Activated CD4-positive, CD25-positive, alpha-beta regulatory T cell (primary cell): ENCODE measurements at places on chromosomes 6 and 20.

GRCh38 chr6:136306466-136306865, 16.8 kb upstream of the BCLAF1 start:
- DNase-seq: no peak

GRCh38 chr6:149884215-149884614, 13.7 kb downstream of the RAET1E start:
- DNase-seq: no peak

GRCh38 chr6:25424303-25424702, 145.1 kb downstream of the CARMIL1 start:
- DNase-seq: no peak

- DNase-seq: no peak
Observed at GRCh38 chr20:40689100-40689942, at the start of gene MAFB. Gene MAFB (minus strand): TSS chr20:40689236. CDS start chr20:40688850, 386 bp downstream.

- DNase-seq: no peak
Observed at GRCh38 chr6:138815797-138816528, 20.1 kb downstream of the ECT2L start.

- DNase-seq: no peak
Observed at GRCh38 chr20:20022498-20022897, 5.3 kb downstream of the NAA20 start.

DNA sequence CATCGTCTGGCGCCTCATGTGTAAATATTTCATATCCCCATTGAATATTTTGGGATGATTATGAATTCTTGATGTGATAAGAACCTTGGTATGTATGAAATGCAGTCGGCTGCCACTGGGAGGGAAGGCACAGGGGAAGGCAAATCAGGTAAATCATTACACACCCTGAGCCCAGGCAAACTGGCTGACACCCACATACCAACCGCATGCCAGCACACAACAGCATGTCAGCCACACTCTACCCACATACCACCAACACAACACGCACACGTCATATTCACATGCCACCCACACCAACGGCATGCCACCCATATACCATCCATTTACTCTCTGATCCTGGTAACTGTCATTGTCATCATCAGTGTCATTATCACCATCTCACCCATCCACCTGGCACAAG, 28.3 kb upstream of the MDGA1 start:
- DNase-seq: no peak

GRCh38 chr20:3563133-3563532, 92.3 kb downstream of the ATRN start:
- DNase-seq: no peak

DNA sequence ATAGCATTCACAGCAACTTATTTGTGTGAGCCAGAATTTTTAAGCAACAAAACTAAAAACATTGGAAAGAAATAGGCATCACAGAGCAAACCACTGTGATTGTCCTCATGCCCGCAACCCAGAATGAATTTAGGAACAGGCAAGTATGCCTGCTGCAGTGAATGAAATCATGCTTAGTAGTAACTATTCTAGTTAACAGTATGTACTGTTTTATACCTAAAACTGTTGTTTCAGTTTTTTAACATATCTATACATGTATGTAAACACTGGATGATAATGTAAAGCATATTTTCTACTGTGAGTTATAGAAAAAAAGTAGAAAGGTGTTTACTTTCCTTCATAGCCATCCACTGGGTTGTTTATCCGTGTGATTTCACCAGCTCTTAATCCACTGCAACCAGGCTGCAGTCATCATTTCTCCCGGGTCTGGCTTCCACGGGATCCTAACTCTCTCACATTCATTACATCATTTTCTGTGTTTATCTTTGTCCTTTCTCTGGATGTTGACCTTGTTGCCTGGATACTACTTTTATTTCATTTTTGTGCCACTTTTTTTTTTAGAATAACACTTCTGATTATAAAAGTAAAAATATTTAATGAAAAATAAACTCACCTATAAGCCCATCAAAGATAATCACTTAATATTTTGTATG, 3.6 kb upstream of the ARFGEF3 start:
- DNase-seq: no peak

DNA sequence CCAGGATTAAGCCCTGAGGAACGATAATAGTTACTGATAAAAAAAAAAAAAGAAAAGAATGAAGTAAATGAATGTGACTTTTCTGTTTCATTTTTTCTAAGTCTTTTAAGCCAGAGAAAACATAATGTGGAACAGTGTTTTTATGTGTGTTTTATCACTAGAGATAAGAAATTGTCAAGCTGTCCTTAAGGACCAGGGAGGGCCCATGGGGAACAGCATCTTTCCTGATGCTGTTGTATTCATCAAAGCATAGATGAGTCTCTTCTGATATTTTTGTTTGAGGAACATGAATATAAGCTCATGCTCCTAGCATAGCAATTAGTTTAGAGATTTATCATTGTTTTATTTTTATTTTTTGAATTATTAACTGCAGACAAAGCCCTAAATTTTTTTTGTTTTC, 150.2 kb downstream of the LAMA2 start:
- no peak for DNase-seq

DNA sequence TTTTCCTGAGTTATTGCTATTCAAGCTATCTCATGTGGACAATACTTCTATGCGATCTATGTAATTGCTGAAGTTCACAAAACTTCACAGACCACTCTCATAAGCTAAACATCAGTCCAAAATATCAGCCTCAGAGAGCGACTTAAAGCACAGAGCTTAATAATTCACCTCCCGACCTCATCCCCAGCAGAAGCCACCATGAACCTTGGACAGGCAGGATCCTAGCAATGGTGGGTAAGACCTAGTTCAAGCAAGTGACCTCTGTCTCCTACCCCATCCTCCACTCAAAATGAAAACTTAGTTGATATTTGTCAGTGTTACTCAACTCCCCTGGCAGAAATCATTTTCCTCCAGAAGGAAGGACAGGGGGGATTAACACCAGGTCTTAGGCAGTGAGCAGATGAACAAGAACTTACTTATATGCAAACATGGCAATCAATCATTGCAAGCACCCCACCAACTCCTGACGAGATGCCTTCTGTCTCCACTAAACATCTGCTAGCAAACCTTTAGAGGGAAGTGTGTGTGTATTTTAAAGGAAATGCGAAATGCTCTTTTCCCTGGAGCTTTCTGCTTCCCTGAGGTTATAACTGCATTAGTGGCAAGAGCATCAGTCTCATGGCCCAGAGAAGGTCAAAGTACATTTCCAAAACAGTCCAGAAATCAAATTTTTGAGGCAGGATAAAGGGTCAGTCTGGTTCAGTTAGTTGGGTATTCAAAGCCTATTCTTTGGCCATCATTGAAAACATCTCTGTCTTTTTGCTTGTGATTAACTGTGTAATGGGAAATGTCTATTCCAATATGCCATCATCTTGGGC, 90.0 kb downstream of the SLC22A23 start:
- no peak for DNase-seq

DNA sequence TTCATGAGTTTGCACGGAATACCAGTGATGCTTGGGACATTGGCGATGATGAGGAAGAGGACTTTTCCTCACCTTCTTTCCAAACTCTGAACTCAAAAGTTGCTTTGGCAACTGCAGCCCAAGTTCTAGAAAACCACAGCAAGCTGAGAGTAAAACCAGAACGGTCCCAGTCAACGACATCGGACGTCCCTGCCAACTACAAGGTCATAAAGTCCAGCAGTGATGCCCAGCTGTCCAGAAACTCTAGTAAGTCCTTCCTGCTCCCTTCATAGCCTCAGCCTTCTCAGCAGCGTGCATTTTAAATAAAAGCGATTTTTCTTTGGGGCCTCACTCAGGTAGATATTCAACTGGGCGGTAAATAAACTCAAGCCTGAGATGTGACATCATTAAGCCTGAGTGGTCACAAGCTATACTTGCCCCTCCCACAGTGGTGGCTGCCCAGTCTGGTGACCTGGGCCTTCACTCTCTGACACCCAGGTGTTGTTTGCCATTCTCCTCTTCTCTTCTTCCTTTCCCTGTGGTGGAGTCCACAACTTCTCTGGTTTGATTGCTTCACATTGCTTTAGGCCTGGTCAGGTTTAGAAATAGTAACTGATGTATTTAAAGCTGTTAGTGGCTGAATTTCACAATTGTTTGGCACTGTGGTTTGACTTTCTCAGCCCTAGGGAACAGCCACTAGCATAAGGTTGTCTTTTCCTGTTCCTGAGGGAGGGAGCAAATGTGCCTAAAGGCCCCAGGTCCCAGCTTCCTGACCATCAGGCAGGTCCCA, 21.6 kb upstream of the TMEM217 start:
- no peak for DNase-seq

GRCh38 chr6:74577619-74578018, 628.2 kb downstream of the COL12A1 start:
- DNase-seq: no peak

GRCh38 chr6:152301765-152302568, 335.2 kb downstream of the SYNE1 start:
- DNase-seq: peak; percentile 71

DNA sequence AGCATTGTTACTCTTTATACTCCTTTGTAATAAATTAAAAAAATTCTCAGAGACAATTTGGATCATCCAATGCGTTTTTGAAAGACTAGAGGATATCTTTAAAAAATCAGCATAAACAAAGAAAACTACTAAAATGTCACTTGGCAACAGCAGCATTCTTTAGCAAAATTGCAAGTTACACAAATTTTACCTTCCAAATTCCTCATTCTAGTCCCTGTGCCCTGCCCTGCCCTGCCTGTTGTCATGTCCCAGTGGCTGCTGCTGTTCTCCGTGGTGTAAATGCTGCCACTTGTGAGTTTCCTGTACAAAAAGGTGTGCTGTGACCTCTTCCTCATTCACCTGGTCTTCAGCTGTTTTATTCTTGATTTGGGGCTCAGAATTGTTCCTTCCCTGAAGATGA, 83.2 kb downstream of the CDC5L start:
- DNase-seq: no peak

DNA sequence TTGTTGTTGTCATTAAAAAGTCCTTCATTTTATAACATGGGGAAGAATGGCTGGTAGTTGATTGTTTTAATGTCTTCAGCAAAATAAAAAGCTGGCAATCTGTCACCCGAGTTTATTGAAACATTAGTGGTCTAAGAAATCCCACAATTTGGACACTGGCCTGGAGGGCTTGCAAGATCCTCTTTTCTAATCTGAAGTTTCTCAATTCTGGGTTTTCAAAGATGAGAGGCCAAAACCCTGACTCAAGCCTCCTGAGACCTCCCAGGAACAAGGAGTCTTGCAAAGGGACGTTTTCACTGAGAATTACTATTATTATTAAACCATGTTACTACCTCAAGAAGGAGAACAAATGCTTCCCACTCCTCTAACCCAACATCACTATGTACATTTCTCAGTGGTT, 19.5 kb downstream of the MAP1LC3A start:
- DNase-seq: no peak

DNA sequence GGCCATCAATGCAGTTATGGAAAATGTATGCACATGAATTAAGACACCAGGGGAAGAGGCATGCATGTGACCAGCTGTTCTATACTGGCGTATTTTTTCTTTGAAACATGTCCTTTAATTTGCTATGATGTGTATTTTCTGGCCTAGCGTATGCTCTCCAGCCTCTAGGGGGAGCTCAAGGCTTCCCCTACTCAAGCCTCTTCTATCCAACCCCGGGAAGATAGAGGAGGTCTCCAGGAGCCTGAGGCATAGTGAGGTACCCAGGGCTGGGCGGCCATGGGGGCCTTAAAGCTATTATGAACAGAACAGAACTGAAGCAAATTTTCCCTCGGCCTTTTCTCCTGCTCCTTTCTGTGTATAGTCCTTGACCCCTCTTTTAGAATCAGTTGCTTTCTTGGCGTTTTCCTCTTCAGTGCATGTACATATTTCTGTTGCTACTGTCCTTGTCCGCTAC, 528.9 kb downstream of the MAFB start:
- DNase-seq: no peak

DNA sequence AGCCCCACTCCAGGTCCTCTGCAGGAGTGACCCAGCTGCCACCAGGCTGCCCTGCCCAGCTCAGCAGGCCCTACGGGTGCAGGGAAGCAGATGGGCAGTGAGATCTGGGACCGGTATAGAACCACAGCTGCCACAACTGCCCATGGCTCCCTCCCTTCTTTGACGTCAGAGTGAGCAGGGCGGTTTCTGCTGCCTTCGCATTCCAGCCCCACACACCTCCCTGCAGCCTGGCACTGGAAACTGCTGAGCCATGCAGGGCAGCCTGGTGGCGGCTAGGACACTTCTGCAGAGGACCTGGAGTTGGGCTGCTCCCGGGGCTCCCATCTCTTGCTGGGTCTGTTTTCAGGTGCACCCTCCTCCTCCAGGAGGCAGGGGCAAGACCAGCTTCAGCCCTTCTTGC, 101.6 kb upstream of the CD93 start:
- DNase-seq: no peak

- no peak for DNase-seq
Observed at GRCh38 chr6:129679758-129680157, 30.2 kb downstream of the ARHGAP18 start.

DNA sequence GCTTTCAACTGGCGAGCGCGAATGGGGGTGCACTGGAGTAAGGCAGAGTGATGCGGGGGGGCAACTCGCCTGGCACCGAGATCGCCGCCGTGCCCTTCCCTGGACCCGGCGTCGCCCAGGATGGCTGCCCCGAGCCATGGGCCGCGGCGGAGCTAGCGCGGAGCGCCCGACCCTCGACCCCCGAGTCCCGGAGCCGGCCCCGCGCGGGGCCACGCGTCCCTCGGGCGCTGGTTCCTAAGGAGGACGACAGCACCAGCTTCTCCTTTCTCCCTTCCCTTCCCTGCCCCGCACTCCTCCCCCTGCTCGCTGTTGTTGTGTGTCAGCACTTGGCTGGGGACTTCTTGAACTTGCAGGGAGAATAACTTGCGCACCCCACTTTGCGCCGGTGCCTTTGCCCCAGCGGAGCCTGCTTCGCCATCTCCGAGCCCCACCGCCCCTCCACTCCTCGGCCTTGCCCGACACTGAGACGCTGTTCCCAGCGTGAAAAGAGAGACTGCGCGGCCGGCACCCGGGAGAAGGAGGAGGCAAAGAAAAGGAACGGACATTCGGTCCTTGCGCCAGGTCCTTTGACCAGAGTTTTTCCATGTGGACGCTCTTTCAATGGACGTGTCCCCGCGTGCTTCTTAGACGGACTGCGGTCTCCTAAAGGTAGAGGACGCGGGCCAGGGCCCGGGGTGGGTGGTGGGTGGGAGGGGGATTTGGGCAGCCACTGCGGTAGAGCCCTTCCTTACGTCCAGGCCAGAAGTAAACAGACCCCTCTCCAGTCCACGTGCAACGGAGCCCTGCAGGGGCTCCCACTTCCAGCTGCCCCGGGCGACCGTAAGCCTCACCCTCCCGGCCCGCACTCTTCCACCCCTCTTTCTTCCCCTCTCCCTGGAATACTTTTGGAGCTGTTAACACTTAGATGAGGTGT, 998 bp downstream of the BMP2 start:
- no peak for DNase-seq
